ENCODE measurements at places on chromosomes 1 and 21.

DNA sequence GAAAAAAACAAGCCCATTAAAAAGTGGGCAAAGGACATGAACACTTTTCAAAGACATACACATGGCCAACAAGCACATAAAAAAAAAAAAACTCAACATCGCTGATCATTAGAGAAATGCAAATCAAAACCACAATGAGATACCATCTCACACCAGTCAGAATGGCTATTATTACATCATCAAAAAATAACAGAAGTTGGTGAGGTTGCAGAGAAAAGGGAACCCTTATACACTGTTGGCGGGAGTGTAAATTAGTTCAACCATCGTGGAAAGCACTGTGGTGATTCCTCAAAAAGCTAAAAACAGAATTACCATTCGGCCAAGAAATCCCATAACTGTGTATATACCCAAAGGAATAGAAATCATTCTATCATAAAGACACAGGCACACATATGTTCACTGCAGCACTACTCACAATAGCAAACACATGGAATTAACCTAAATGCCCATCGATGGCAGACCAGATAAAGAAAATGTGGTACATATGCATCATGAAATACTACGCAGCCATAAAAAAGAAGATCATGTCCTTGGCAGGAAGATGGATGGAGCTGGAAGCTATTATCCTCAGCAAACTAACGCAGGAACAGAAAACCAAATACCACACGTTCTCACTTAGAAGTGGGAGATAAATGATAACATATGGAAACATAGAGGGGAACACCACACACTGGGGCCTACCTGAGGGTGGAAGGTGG is 70.1 kb downstream of the INTS7 start:
- no peak for DNase-seq

GRCh38 chr1:76568573-76569238 is 298.6 kb upstream of the ST6GALNAC5 start:
- DNase-seq, result no peak

GRCh38 chr1:117656202-117656641 is 50.4 kb downstream of the TENT5C start:
- DNase-seq, result peak; percentile 74

GRCh38 chr1:12518931-12519692 is 98.9 kb downstream of the DHRS3 start:
- DNase-seq, result peak; percentile 72

DNA sequence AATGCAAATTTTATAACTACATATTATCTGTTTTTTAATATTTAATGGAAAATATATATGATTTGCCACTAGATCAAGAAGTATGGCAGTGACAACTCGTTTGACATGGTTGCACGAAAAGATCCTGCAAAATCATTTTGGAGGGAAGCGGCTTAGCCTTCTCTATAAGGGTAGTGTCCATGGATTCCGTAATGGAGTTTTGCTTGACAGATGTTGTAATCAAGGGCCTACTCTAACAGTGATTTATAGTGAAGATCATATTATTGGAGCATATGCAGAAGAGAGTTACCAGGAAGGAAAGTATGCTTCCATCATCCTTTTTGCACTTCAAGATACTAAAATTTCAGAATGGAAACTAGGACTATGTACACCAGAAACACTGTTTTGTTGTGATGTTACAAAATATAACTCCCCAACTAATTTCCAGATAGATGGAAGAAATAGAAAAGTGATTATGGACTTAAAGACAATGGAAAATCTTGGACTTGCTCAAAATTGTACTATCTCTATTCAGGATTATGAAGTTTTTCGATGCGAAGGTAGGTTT is 556 bp downstream of the IFI44 start:
- no peak for DNase-seq

DNA sequence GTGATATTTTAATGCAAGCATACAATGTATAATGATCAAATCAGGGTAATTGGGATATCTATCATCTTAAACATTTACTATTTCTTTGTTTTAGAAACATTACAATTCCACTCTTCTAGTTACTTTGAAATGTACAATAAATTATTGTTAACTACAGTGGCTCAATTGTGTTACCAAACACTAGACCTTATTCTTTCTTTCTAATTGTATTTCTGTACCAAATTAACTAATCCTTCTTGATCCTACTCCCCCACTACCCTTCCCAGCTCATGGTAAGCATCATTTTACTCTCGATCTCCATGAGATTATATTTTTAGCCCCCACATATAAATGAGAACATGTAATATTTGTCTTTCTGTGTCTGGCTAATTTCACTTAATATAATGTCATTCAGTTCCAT is 95.0 kb upstream of the MROH9 start:
- DNase-seq, result no peak

GRCh38 chr1:102751111-102751510 is 357.2 kb downstream of the COL11A1 start:
- DNase-seq, result no peak

DNA sequence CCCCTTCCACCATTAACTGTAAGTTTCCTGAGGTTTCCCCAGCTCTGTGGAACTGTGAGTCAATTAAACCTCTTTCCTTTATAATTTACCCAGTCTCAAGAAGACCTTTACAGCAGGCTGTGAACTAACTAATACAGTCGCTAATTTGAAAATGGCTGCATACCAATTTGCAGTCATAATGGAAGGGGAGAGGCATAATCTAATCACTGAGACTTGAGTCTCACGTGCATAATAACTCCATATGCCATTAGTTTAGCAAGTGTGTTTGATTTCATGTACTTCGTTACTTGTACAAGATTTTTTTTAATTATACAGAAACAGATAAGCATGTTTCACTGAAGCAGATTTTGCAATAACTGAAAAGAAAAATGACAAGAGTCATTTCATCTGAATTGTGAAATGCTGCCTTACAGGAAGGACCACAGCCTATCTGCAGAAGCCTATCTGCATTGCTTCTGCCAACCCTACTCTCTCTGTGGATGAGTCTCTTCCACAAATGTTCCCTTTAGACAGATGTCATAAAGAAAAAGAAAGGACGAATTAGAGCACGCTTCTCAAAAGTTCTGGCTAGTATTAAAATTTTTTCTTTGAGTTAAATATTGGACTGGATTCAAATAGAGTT is 99.1 kb downstream of the PTGER3 start:
- DNase-seq, result no peak

GRCh38 chr1:85343612-85344255 is 67.3 kb upstream of the BCL10 start:
- DNase-seq, result no peak

DNA sequence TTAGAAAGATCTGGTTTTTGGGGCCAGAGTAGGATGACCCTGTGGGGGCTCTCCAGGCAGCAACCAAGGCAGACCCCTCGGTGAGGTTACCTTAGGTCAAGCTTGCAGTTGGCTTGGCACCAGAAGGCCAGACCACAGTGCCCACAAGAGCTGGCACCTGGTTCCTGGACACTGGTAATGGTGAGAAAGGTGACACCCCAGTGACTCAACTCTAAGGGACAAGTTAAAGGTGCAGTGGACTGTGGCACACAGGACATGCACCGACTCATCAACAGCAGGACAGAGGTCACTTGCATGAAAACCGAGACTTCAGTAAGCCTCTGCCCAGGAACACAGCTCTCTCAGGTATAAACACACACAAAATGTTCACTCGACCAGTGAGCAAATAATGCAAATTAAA is 6.7 kb downstream of the LRRC38 start:
- DNase-seq, result no peak

GRCh38 chr1:200437556-200438203 is 27.8 kb upstream of the ZNF281 start:
- DNase-seq, result no peak

DNA sequence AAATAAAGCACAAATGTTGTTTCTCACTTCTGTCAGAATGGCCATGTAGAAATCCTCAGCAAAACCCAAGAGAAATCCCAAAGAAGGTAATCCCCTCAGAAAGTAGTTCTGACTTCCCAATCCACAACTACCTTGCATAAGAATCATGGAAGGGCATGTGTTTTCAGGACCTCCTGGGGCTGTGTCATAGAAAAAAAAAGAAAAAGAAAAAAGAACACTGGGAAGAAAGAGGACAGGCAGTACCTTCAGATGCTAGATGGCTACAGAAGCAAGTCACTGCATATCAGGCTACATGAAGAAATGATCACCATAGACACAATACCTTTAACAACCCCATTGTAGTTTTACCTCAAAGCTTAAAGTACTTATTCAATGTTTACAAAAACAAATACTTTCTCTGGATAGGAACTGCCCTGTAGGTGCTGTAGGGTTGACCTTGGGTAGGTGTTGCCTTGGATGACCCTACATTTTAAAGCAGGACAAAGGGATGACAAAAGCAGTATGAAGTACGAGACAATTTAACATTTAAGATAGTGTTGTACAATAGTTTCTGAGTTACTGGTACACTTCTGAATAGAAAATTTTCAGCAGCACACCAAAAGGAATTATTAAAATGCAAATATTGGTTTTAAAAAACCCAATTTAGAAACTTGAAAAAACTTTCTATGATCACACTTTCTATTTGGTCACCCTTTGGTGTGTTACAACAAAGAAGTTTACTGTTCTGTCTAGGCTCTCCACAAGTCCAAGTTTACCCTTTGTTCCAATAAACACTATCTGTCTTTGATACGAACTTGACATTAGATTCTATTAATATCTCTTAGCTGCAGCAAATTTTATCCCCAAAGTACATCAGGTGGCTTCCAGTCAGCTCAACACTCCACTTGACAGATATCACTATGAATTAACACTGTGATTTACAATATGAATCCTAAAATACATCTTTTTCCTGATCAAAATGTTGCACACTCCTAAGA is 5.0 kb downstream of the TRIT1 start:
- no peak for DNase-seq

- no peak for DNase-seq
Measured at GRCh38 chr1:54135436-54136120, 17.2 kb downstream of the CDCP2 start.

DNA sequence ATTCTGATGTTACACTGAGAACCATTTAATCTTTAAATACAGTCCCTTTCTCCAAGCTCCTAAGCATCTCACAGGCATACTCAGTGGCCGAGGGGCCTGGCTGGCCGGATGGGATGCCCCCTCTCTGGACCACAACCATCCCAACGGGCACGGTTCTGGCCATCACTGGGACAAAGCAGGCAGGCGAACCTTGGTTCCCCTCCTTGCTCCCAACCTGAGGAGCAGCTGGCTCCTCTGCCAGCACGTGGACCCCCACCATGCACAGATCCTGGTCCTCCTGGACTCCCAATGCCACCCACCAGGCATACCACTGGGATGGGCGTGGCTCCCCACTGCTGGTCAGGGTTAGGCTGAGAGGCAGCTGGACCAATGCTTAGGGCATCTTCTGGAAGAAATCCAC is 19.8 kb upstream of the PRDM16 start:
- no peak for DNase-seq

DNA sequence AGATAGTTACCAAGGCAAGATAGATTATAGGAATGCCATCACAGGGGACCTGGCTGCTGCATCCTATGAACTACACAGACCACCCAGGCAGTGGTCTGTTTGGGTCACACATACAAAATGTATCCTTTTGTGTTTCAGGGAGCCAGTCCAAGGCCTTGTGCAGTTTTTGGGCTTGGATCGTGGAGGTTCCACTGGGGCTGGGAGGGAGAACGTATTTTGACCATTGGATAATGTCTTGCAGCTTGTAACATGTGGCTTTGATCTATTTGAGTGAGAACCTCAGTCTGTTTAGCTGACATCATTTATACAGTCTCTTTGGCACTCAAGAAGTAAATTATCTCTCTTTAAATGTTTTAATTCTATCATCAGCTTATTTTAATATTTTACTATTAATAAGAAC is 147.3 kb downstream of the DUSP10 start:
- DNase-seq, result no peak

DNA sequence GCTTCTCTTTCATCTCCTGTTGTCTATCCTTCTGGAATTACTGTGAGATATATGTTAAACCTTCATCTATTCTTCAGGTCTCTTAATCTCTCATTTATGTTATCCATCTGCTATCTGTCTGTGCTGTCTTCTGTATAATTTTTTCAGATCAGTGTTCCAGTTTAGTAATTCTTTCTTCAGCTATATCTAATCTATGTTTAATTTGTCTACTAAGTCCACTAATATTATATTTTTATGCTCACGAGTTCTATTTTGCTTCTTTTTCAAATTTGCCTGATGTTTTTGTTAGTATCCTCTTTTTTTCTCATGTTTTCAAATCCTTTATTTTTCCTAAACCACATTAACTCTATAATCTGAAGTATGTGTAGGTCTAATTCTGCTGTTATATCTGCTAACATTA is 34.6 kb upstream of the PLEKHO1 start:
- no peak for DNase-seq

DNA sequence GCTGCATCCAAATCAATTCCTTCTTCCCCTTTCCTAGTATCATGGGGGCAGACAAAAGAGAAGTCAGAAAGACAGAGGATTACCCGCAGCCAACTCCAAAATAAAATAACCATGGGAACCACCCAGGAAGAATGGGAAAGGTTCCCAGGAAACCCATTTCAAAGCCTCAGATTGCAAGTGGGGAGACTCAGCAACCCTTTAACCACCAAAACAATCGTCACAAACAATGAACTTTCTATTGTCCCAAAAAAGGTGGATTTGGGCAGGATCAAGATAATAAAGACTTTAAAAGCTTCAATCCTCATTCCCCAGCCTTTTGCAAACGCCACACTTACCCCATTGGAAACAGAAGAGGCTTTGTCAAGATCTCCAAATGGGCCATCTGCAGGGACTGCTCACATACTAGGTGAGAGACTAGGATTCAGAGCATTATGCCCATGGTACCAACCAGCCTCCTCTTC is 5.1 kb downstream of the TIAM1 start:
- DNase-seq, result no peak

DNA sequence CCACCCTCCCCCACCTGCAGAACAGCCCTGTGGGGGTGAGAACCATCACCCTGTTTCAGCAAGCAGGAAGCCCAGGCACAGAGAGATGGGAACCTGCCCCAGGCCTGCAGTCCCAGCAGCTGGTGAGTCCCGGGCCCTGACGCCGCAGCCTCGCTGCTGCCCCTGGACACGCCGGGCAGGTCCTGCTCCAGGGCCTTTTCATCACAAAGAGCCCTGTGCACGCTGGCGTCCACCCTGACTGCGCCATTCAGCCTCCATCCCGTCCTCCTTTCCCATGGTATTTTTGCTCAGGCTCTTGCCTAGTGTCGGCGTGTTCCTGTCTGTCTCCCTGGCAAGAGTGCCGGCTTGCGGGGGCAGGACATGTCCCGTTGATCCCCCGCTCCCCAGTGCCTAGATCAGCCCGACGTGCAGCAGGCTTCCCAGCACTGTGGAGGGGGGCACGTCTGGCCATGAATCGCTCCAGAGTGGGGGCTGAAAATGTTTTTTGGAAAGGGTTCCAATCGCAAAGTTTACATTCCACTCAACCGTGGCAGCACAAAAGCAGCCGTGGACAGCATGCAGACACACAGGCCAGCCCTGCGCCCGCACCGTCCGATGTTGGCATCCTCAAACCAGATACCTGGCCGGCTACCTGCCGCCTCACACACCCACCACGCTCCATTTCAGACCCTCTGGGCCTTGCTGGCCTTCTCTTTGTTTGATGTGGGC is 6.3 kb upstream of the TTC34 start:
- DNase-seq, result no peak
